ENCODE measurements at places on chromosomes 4 and X.
A peak's percentile ranks its signal among the peaks of the same experiment; 100 is the strongest.

DNA sequence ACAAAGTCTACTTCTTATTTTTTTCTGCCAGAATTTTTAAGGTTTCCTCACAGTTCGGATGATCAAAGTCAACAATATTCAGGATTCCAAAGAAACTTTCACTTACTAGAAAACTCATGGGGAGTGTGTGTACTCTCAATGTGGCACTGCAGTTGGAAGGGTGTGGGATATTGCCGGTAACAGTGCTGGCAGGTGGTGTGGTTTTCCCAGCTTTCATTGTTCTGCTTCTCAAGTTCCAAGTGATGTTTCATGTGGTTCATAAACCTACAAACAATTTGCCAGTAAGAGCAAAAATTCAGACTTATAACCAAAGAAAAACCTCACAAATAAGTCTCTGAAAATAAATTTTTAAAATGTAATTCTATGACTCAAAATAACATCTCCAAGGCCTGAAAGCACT, 39.8 kb downstream of the ZNF280C start:
- DNase-seq, result no peak

DNA sequence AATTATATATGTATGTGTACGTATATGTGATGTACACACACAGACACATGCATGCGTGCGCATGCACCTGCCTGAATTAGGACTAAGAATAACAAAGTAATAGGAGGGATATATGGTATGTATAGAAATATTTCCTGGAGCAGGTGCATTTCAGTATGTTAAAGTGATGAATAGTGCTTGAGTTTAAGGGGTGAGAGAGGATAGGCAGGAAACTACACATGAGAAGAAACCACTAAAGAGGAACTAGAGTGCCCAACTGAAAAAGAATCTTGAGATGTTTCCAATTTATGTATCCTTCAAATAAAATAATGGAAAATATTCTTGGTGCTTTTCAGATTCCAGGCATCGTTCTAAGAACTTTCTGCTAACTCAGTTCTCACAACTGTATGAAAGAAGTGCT, 52.6 kb upstream of the UNC5C start:
- no peak for DNase-seq

DNA sequence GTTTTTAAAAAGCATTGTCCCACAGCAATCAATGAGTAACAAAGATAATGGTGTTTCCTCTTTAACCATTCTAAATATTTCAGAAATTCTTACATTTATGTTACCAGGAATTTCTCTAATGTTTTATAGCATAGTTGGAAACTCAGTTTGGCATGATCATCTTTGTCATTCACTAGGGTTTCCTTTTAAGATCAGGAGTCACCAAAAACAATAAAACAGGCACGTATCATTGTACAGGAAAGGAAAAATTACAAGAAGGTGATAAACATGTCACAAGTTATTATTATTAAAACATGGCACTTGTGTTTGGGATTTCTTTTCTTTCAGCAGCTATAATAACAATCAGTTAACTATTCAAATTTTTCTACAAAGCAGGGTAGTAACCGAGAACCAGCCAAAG, 84.0 kb downstream of the SLC10A7 start:
- DNase-seq, result no peak

- DNase-seq, result no peak
Measured at GRCh38 chr4:139317635-139318034, 15.4 kb upstream of the NDUFC1 start.

DNA sequence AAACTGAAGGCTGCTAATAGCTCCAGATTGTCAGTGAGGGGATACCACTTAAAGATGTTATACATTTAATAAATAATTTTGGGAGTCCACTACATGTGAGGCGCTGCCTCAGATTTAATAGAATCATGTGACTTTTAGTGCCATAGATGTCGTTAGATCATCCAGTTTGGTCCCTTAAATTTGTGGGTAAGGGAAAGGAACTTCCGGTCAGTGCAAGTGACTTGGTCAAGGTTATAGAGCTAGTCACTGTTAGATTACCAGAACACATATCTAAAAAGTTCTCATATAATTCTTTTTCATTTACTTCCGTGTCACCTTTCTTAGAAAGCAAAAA, 529 bp upstream of the UBA6 start:
- no peak for DNase-seq

- DNase-seq, result peak; percentile 14
Measured at GRCh38 chr4:47122592-47123291, 91.4 kb downstream of the GABRB1 start.

GRCh38 chrX:154470434-154470833, 8.6 kb downstream of the LAGE3 start:
- DNase-seq, result no peak

- DNase-seq, result no peak
Measured at GRCh38 chr4:61443813-61444510, 243.8 kb downstream of the ADGRL3 start.

GRCh38 chrX:49746306-49746705, 50.5 kb upstream of the PAGE1 start:
- DNase-seq, result no peak

DNA sequence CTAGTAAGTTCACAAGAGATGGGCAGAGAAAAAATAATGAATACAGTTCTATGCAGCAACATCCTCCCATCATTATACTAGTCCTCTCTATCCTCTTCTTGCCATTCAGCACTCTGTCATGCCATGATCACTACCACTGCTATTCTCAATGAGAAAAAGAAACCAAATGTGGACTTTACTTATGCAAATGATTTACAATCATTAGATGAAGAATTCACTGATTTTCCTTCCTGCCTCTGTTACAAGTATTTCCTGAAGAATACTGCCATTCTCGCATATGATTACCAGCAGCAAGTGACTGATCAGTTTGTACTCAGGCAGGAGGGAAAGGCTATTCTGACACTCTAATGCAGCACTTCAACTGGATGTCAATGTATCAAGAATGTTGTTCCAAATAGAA, 50.3 kb downstream of the WDFY3 start:
- no peak for DNase-seq

DNA sequence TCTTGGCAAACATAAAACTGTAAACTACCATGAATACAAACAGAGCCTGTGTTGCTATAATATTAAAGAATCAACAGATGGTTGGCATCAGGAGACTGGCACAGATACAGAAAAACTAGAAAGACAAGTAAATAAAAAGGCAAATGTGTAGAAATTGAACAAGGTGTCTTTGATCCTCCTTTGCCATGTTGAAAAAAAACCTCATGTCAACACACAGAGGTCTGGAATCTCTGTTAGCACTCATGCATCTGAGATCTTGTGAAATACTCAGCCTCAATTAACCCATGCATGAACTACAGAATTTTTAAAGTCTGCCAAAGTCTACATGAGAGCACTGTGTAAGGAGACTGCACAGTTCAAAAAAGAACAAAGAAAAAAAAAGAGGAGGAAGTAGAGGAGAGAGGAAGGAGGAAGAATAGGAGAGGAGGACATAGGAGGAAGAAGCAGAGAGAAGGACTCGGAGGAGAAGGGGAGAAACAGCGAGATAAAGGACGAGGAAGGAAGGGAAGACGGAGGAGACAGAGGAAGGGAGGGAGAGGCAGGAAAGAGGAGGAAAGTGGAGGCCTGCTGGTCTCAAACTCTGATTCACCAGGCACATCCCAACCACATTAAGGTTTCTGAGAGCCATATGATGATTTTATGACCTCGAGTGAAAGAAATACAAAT, 52.8 kb downstream of the PRDM5 start:
- DNase-seq, result no peak

DNA sequence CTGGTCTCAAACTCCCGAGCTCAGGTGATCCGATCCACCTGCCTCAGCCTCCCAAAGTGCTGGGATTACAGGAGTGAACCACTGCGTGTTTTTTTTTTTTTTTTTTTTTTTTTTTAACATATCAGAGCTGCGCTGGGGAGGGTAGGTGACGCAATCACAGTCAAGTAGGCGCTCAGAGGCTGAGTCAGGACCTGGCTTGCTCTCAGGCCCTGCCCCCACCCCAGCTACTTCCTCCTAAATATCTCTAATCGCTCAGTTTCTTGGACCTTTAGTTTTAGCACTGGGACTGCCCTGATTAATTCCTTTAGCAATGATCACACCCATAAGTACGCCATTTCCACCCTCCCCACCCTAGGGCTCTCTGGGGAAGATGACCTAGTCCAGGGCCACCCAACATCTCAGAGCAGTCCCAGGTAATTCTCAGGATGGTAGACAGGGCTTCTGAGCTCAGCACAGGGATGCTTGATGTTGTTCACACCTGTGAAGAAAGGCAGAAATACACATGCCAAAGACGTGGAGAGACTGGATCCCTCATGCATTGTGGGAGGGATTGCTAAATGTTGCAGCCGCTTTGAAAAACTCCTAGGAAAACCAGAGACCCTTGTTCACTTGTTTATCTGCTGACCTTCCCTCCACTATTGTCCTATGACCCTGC, 50.2 kb downstream of the DDX3X start:
- DNase-seq, result peak; percentile 4

GRCh38 chrX:76919761-76920160, 492.3 kb downstream of the MAGEE1 start:
- no peak for DNase-seq

DNA sequence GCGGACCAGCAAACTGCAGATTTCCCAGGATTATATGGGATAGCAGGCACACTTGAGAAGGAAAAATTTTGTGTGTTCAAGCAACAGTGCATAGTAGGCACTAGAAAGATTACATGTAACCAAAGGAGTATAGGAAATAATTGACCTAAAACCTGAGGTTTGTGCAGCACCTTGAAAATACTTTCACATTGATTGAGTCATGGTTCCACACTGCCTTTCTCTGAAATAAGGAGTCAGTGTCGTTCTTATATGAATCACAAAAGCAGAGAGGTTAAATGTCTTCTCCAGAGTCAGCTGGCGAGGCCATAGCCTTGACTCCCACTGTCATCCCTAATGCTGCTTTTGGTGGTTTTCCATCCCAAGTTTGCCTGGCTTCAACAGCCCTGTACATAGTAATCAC, 138.9 kb downstream of the SOWAHB start:
- no peak for DNase-seq

GRCh38 chrX:119735467-119735866, 22.9 kb upstream of the SOWAHD start:
- DNase-seq, result no peak

DNA sequence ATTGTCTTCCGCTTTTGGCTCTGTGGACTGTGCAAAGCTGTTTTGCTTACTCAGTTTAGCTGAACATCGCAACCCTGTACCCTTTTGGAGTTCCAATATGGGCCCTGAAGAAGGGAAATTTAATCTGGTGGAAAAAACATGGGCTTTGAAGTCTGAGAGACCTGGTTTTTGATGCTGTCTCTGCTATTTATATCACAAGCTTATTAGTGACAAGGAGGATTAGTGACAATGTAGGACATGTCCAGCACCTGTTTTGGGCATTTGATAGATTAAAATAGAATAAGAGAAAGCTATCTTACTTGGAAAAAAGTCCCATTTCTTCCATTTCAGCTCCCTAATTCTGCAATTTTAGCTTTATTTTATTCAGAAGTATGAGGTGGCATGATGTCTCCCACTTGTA, 417.3 kb downstream of the SPRY1 start:
- DNase-seq, result no peak

DNA sequence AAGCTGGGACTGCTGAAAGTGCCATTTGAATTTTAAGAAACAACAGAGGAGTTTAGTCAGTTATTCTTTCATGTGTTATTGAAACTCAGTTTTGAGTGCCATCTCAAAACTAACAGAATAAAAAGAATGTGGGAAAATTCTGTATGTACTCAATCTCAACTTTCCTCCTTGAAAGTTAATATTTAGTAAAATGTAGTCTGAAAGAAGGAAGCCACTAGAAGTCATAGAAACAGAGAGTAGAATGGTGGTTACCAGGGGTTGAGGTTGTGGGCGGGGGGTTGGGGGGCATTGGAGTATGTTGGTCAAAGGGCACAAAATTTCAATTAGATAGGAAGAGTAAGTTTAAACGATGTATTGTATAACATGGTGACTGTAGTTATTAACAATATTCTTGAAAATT, 628.3 kb upstream of the MAGEB2 start:
- no peak for DNase-seq

- no peak for DNase-seq
Measured at GRCh38 chr4:76499461-76499860, 64.4 kb downstream of the SHROOM3 start.

DNA sequence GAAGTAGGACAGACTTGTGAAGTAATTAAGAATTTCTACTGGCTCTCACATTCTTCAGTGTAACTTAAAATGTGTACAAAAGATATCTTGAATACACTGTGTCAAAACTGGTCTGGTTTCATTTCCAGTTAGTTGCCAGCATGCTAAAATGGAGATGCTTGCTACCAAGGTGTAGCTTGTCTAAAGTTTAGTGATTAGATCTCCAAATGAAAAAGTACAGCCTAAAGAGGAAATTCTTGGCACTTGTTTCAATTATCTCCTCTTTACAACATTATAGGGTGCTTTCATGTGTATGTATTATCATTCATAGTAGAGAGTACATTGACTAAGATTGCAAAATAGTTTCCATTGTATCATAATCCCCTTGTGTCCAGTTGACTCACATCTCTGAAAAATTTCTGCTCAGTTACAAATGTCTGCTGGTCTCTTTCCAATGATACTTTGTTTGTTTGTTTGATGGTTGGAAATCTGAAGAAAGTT, 97.3 kb upstream of the SPRY1 start:
- no peak for DNase-seq

Measured in naive thymus-derived CD4-positive, alpha-beta T cell (primary cell).